ENCODE measurements at places on chromosomes 6 and 20.

DNA sequence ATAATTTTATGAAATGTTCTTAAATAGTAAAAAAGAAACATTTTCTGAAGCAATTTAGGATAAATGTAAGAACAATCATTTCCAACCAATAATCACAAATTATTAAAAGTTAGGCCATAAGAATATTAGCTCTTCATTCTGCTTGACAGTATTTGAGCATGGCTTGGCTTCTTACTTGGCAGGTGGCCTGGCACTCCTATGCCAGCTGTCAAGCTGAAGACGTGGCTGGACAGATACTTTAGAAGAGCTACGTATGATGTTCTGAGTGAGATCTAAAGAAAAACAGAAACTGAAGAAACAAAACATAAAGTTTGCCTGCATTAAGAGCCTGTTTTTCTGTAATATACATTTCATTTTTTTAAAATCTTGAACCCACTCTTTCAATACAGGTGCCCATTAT is 438.9 kb downstream of the GRIK2 start:
- DNase-seq, result no peak

DNA sequence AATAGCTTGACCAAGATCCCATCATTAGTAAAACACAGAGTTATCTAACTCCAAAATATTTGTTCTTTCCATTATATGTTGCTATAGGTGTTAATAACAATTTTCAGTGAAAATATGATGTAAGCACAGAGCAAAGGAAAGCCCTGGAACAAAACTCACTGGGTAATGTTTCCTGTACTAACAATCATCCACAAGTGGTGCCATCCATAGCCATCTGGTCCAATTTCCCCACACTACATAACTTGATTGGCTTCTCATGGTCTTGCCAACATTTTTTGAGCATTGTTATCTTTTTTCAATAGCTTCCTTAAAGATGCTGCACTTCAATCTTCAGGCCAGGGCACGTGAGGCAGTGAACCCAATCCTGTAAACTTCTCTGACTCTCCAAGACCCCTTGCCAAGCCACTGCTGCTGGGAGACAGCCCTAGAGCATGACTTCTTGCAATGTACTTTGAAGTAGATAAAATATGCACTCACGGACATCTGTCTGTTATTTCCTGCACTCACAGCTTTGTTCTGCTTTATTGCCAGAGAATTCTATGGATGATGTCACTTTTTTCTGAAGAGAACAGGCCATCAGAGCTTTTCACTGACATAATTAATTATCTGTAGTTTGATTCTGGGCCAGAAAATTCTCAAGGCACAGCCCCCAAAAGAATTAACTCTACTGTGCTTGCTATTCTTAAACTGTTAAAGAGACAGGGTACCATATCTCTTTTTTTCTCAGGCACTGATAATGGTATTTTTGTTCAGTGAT is 97.5 kb upstream of the TMEM30A start:
- DNase-seq, result no peak

GRCh38 chr6:27867051-27867944 is 44.9 kb downstream of the OR2B2 start:
- DNase-seq, result peak; percentile 57

- no peak for DNase-seq
Observed at GRCh38 chr6:140909625-140910024, 1223.1 kb upstream of the GJE1 start.

DNA sequence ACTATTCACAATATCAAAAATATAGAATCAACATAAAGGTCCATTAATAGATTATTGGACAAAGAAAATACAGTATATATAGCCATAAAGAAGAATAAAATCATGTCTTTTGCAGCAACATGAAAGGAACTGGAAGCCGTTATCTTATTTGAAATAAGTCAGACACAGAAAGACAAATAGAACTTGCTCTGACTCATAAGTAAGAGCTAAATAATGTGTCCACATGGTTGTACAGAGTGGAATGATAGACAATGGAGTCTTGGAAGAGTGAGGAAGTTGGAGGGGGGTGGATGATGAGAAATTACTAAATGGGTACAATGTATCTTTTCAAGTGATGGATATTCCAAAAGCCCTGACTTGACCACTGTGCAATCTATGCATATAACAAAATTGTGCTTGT is 613.5 kb downstream of the PHF3 start:
- DNase-seq, result no peak
